ENCODE measurements at places on chromosomes 3 and 15.

- DNase-seq, result no peak
Observed at GRCh38 chr3:62169906-62170660, 203.3 kb downstream of the FEZF2 start.

DNA sequence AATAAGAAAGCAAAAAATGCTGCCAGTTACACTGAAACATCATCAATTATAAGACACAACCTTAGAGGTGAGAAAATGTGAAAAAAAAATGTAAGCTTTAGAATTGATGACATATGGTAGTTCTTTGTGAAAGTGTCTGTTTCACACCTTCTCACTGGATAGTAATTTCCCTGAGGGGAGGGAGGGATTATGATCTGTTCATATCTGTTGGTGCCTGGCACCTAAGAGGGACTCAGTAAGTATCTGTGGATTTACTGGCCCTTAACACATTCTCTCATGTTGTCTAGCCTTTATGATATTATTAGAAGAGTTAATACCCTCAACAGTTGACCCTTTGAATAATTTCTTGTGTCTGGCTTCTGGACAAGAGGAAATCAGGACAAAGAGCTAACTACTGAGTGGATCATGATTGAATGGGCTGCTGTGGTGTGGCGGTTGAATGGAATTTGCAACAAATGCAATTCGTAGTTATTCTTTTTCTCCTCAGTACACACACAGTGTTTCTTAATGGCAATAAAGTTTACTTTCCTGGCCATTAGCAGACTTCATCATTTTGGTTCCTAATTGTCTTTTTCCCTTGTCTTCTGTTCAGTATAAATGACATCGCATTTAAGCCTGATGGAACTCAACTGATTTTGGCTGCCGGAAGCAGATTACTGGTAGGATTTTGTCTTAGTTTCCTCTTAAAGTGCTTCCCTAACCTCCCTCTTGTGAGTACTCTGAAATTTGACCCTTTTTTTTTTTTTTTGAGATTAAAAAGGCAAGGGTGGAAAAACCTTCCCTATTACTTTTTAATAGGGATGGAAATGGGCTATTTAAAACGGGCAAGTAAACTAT lies 9.5 kb downstream of the IFT122 start:
- no peak for DNase-seq

- DNase-seq, result no peak
Observed at GRCh38 chr3:133754455-133754854, 8.3 kb downstream of the TF start.

DNA sequence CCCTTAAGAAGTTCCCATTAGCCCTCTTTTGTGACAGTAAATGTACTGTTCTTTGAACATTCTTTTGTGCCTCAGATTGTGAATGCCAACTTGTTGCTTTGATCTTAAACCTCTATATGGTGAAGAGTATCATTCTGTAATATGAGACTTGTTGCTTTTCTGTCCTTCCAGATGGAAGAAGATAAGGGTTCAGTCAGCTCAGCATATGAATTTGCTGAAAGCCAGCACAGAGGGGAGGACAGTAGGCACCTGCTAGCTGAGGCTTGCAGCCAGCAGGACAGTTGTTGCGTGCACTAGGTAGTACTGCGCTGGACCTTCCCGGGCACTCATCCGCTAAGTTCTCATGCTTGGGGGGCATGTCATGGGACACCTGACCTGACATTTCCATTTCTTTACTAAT lies 74.7 kb downstream of the DCUN1D1 start:
- no peak for DNase-seq

GRCh38 chr3:14413381-14414071 lies 11.1 kb downstream of the SLC6A6 start:
- DNase-seq, result no peak

GRCh38 chr15:66685638-66686150 lies 16.3 kb upstream of the SMAD6 start:
- no peak for DNase-seq

GRCh38 chr3:183259087-183259486 lies 6.0 kb downstream of the B3GNT5 start:
- DNase-seq, result no peak

DNA sequence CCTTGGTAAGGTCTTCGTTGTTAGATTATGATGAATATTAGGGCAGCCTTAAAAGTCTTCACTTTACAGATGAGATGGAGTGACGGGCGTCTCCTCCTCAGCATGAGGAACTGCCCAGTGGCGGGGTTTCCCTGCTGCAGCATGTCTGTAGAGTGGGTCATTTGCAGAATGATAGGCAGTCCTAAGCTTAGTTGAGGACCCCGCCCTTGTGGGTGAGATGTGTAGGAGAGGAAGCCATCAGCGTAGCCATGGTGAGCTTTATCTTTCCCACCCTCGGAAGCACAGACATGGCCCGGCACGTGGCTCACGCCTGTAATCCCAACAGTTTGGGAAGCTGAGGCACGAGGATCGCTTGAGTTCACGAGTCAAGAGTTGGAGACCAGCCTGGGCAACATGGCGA lies 877 bp downstream of the NIT2 start:
- DNase-seq, result no peak

- DNase-seq, result no peak
Observed at GRCh38 chr3:308597-309321, 112.2 kb downstream of the CHL1 start.

DNA sequence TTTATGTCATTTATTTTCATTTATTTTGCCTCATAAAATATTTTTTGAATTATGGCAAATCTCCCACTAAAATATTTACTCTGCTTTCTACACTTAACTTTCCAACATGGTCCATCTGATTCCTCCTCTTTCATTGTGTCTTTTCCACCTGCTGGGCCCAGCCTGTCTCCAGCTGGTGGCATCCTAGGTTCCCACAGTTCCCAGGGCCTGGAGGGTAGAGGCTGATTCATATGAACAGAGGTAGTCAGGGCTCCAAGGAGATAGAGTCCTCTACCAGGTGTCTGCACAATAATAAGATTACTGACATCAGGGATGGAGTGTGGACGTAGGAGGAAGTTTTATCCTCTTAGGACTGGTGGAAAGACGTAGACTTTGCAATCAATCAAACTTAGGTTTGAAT lies 14.3 kb downstream of the ZBTB38 start:
- DNase-seq, result no peak

DNA sequence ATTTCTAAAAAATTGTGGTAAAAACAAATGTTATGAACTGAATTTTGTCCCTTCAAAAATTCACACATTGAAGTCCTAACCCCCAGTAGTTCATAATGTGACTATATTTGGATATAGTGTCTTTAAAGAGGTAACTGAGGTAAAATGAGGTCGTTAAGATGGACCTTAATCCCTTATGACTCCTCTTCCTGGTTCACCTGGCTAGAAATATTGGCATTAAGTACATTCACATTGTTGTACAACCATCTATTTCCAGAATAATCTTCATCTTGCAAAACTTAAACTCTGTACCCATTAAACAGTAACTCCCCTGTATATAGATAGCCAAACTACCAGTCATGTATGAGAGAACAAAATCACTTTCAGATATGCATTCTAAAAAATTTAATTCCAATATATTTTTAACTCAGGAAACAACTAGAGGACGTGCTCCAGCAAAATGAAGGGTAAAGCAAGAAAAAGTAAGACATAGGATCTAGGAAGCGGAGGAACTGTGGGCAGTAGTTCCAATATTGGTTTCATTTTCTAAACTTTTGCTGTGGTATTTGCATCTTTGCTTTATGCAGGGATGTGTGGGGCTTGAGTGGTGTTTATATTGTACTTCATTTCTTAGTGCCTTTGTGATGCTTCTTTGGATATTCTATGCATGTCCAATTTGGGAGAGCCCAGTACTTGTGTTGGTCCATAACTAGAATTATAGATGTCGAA lies 36.7 kb upstream of the IL20RB start:
- DNase-seq, result no peak

DNA sequence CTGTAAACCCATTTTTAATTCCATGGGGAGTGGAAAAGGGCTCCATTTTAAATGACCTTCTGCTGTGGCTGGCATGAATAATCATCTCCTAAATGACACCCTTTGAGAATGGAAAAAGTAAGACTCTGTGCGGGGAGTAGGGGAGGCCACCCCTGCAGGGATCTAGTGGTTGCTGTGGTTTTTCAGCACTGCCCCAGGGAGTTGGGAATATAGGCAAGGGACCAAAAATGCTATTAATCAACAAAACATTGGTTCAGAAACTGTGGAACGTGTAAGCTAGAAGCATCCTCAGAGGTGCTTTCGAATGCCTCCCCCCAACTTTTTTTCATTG lies 30.1 kb upstream of the ADAMTS7 start:
- no peak for DNase-seq
